Activated T-helper 9 cell treated with anti-CD3 and anti-CD28 coated beads, Interleukin-2, amount 50 U/mL, for 16 hours (primary cell): ENCODE measurements at places on chromosomes 13 and 19.

- DNase-seq: no peak
These were observed 84.9 kb downstream of the RGCC start for GRCh38 chr13:41542281-41542680.

GRCh38 chr19:35347171-35347929, at the start of gene FFAR1:
Gene FFAR1, plus strand, starts transcription at chr19:35347902. Its CDS starts 3,650 bp downstream, at chr19:35351552.
- peak; percentile 19 for DNase-seq

DNA sequence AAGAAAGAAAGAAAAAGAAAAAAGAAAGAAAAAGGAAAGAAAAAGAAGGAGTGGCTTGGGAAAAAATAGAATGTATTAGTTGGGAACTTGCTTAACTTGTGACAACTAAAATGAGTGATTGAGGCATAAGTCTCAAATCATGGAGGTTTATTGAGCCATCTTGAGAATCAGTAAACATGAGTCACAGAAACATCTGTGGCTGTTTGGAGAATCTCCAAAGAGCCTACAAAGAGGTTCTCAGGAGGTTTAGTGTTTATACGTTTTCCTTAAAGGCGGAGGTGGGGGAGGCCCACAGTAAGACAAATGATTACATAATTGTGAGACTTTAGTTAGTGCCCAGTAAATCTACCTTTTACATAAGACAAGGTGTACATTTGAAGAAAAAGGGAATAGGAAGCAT, 38.6 kb downstream of the WDR87 start:
- DNase-seq: no peak

- DNase-seq: no peak
These were observed 62.5 kb upstream of the MEDAG start for GRCh38 chr13:30843548-30843947.

DNA sequence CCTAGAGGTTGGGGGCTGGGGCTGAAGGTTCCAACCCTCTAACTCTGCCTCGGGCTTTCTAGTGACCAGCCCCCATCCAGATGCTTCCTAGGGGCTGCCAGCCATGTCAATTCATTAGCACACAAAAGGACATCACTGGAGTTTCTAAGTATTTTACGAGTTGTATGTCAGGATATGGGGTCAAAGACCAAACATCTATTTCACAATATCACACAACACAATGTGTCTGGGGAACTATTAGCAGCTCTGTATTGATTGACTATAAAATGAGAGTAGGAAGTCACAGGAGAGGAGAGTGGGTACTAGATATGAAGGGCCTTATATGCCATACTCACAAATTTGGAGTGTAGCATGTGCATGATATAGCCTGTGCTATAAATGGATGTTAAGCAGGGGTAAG, 42.1 kb downstream of the LPAR6 start:
- DNase-seq: no peak

DNA sequence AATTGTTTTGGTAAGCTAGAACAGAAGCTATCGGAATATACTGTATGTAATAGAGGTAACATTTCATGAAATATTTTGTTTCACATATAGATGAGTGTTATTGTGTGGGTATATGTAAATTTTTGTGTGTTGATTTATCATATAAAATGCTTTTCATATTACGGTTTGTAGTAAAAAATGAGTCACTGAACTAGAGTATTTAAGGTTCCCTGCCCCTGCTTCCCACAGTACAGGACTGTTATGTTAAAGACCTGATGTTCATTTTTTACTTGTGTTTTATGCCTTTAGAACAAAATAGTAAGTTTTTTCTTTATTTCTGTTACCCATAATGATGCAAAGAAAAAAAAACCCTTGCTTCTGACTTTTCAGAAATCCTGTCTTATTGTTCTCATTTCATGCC, 243.4 kb downstream of the ENOX1 start:
- DNase-seq: no peak

- DNase-seq: no peak
These were observed 11.3 kb downstream of the CACNG6 start for GRCh38 chr19:54002495-54003315.

- no peak for DNase-seq
These were observed 202.3 kb downstream of the URI1 start for GRCh38 chr19:30144242-30144758.

DNA sequence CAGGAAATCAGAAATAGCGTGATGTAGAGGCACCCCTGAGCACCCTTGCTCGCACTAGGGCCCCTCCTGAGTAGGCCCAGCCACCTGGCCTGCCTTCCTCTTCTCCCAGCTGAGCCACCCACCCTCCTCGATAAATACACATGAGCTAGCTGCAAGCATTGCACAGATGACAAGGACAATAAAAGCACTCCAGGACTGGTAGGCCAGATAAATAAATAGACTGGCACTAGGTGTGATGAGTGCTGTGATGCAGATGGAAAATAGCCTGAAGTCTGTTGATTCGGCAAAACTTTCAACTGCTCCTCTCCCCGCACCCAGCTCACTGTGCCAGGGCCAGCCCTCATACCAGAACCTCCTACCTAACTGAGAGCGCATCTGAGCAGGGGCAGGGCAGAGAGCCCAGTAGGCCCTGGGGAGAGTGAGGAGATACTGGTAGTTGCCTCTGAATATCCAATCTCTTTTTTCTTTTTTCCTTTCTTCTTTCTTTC, 54.5 kb upstream of the GPI start:
- DNase-seq: no peak

DNA sequence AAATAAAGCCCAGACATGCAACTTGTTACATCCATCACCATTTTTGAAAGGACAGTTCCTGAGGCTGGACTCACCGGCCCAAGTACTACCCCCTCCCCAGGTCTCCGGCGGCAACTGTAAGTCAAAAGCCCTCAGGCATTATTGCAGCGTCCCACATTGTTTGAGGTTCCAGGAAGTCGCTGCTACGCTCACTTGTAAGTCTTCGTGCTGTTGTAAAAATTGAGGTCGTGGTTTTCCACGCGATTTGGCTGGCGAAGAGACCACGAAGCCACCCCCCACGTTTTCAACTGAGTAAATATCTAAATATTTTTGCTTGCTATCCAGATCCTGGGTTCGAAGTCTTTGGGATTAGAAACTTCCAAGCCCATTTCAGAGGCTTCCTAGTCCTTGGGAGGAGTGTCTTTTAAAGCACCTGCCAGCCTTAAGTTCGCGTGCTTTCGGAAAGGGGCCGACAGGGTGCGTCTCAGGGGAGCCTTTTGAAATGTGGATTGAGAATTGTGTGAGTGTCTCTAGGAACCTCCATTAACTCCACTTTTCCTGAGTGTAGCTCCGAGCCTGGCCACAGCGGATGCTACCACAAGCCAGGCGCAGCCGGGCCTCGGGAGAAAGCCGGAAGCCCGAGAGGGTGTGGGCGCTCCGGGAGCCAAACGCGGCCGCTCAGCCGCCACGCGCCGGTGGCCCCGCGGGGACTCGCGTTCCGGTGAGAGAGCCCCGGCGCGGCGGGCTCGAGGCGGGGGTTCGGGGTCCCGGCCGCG, 434 bp upstream of the FNDC3A start:
- peak; percentile 13 for DNase-seq

DNA sequence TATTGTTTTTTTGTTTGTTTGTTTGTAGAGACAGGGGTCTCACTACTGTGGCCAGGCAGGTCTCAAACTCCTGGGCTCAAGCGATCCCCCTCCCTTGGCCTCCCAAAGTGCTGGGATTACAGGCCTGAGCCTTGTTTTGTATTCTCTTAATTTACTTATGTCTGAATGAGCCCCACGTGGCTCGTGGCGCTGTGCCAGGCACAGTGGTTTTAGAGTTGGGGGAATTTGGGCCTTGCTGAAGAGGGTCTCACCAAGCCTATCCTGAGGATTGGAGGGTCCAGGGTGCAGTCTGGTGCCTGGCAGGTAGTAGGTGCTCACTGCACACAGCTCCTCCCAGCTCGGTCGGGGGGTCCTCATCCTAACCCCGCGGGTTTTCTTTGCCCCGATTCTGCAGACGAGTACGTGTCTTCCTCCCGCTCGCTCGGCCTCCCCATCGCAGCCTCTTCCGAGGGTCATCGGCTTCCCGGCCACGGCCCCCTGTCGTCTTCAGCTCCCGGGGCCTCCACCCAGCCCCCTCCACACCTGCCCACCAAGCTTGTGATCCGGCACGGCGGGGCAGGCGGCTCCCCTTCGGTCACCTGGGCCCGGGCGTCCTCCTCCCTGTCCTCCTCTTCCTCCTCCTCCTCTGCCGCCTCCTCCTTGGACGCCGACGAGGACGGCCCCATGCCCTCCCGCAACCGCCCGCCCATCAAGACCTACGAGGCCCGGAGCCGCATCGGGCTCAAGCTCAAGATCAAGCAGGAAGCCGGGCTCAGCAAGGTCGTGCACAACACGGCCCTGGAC, 12.1 kb upstream of the EHD2 start:
- no peak for DNase-seq

GRCh38 chr19:10747271-10747670, 29.4 kb downstream of the DNM2 start:
- no peak for DNase-seq

- no peak for DNase-seq
These were observed 83.4 kb downstream of the SIPA1L3 start for GRCh38 chr19:37990362-37990761.

GRCh38 chr19:10268071-10268470, 2.8 kb upstream of the ICAM1 start:
- no peak for DNase-seq

DNA sequence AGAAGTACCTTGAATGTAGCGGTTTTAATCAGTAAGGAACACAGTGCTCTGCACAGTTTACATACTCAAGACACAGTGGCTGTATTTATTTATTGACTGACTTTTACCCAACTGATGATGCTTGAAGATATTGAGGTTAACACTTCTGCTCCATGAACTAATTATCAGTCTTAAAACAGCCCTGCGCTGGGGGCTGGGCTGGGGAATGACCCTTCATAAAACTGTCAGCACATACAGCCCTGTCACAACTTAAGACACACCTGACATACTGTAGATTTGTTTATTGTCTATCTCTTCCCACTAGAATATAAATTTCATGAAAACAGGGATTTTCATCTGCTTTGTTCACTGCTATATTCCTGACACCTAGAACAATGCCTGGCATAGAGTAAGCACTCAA, 10.8 kb downstream of the NEK5 start:
- DNase-seq: no peak

DNA sequence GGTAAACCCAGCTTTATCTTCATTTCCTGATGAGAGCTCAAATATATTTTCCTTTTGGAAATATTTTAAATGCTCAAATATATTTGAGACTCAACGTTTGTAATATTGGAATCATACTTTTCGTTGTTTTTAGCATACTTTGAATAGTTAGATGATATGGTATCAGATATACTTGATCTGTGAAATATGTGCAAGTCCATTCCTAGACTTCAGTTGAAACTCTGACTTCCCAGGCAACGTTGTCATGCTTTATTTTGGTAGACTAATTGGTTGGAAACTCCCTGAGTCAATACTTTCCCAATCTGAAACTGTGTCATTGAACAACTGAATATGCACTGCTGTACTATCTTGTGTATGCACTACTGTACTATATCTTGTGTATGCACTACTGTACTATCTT, 378.5 kb downstream of the MYO16 start:
- no peak for DNase-seq

- DNase-seq: no peak
These were observed 35.6 kb downstream of the TNFRSF19 start for GRCh38 chr13:23605831-23606230.

DNA sequence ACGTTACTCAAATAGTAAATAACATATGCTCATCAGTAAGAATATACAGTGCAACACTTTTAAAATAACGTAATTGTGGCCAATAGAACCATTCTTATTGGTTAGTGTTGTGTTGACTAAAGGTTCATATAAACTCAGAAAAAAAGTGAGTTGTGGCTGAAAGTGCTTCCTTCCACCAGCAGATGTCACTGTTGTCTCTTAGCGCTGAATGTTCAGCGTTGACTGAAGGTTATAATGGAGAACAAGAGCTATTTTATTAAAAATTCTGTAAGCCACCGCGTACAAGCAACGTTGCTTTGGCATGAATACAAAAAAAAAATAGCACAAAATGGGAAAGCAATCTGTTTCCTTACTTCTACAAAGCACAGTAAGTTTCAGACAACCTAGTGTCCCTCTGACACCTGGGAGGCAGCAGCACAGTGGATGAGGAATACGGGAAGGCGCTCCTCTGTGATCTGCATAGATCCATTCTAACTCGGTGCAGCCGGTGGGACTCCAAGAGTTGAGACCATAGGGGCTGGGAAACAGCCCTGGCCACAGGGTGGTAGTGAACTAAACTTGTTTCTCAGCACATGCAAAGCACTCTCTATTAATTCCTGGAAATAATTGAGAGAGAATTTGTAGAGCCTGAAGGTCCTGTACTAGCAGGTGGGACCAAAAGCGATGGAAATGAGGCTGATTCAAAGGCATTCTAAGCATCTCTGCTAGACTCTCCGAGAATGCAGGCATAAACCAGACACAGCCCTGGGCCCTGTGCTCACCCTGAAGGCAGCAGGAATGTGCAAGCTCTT, 23.9 kb upstream of the OXGR1 start:
- DNase-seq: no peak

DNA sequence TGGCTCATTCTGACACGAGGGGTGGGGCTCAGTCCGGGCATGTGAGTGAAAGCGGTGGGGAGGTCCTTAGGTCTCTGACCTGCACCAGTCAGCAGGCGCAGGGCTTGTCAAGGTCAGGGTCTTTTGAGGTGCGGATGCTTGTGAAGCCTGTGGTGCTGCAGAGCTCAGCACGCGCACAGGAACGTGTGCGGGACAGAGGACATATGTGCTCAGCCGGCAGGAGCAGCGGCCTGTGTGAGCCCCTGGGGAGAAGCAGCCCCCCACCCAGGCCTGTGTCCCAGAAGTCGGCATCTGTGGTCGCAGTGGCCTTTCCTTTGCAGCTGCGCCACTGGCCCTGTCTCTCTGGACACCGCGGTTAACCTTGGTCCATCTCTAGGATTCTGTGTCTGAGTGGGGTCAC, 30.9 kb downstream of the ATP4B start:
- no peak for DNase-seq

DNA sequence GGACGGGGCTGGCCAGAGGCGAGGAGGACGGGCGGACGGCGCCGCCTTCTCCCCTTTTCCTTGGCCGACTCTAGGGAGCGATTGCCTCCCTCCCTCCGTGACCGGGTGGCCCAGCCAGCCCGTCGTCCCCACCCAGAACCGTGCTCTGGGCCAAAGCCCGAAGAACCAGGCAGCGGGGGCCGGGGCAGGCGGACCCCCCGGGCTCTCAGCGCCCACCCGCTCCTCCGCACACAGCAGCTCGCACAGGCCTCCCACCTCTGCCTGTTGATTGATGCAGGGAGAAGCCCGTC, 9.3 kb upstream of the MARCHF2 start:
- DNase-seq: no peak

GRCh38 chr13:99347335-99347878, 40.2 kb upstream of the GPR183 start:
- DNase-seq: no peak

DNA sequence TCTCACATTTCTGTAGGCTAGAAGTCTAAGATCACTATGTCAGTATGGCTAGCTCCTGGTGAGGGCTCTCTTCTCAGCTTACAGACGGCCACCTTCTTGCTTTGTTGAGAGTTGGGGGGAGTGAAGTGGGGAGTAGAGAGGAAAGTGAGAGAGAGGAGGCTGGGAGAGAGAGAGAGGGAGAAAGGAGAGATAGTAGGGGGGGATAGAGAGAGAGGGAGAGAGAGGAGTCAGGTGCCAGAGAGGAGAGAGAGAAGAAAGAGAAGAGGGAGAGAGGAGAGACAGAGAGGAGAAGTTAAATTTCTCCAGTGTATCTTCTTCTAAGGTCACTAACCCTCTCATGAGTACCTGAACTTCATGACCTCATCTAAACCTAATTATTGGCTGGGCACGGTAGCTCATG, 28.7 kb downstream of the ZSWIM4 start:
- DNase-seq: no peak

- DNase-seq: peak; percentile 43
These were observed at the start of gene ISYNA1 for GRCh38 chr19:18437491-18438330. Gene ISYNA1, minus strand, starts transcription at chr19:18438133. Its CDS starts 154 bp downstream, at chr19:18437979.
